ENCODE measurements at places on chromosomes 3 and 15.

- DNase-seq = no peak
These were observed 80.1 kb downstream of the RSL24D1 start for GRCh38 chr15:55116636-55117035.

- DNase-seq = no peak
These were observed 52.7 kb downstream of the RPN1 start for GRCh38 chr3:128597900-128598299.

- no peak for DNase-seq
These were observed 3.8 kb downstream of the INKA1 start for GRCh38 chr3:49806850-49807249.

DNA sequence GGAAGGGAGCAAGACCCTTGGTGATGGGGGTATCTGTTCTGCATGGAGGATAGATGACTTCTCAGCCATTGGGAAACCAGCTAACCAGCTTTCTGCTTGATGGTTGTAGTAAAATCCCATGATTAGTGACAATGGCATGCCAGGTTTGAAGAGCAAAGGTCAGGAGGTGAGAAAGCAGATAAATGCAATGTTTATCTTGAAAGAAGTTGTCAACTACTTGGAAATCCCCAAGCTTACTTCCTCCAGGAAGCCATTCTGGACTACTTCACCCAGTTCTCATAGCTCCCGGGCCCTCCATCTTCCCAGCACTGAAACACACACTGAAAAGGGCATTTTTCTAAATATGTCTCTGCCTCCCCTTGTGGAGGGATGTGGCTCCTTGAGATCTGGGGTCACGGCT lies 51.3 kb downstream of the SMAD3 start:
- no peak for DNase-seq

Data from activated naive CD8-positive, alpha-beta T cell treated with anti-CD3 and anti-CD28 coated beads, Interleukin-2, amount 10 ng/mL, durations not matched to agents 7 days and 5 days (primary cell).